ENCODE measurements at places on chromosomes 2 and 18.
A peak's percentile ranks its signal among the peaks of the same experiment; 100 is the strongest.

DNA sequence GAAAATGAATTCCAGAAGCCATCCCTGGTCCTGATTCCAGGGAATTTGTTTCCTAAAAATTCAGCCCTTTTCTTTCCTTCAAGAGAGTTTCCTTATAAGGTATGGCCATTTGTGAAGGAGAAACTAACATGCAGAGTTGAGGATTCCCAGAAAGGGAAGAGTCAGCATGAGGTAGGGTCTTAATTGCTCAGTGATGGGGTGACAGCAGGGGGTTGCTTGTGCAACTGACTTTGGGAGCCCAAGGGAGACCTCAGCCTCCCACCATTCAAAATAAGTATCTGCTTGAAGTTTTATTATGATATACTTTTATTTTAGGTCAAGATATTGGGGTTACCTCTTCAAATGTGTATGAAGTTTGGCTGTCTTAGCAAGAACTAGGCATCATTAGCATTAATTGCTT lies 74.9 kb upstream of the CELF4 start:
- no peaks in the 10 kb centered on the region for H3K36me3 ChIP-seq
- H3K27ac ChIP-seq: no peak overlapping the region
- H3K27me3 ChIP-seq: no peaks in the 10 kb centered on the region
- H3K4me3 ChIP-seq: no peak overlapping the region

DNA sequence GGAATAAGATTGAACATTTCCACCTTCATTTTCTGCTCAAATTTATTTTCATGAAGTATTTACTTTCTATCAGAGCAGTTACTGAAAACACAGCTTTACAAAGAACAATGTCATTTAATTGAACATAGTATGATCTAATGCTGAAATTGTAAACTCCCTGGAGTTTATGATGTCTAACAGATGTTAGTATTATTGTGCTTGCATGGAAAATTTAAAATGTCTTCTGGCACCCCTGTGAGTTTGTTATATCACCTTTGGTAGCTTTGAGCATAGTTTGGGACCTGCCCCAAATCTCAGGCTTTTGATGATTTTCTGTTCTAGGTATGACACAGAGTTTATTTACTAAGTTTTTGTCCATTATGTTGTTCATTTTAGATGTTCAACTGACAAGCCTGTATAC lies 28.1 kb downstream of the FAM171B start:
- H3K4me1 ChIP-seq: no peaks in the 10 kb centered on the region
- no peak overlapping the region for H3K27ac ChIP-seq
- no peak for DNase-seq
- no peaks in the 10 kb centered on the region for H3K27me3 ChIP-seq
- no peaks in the 10 kb centered on the region for H3K36me3 ChIP-seq

- H3K27ac ChIP-seq: peak overlapping the region; percentile 77
- H3K27me3 ChIP-seq: no peaks in the 10 kb centered on the region
- peaks cover 6% of the 10 kb centered on the region for H3K36me3 ChIP-seq
- no peak overlapping the region for H3K4me3 ChIP-seq
- H3K4me1 ChIP-seq: peaks cover 28% of the 10 kb centered on the region
- DNase-seq: peak; percentile 62
Measured at GRCh38 chr2:28557389-28558131, 61.7 kb downstream of the PLB1 start.

DNA sequence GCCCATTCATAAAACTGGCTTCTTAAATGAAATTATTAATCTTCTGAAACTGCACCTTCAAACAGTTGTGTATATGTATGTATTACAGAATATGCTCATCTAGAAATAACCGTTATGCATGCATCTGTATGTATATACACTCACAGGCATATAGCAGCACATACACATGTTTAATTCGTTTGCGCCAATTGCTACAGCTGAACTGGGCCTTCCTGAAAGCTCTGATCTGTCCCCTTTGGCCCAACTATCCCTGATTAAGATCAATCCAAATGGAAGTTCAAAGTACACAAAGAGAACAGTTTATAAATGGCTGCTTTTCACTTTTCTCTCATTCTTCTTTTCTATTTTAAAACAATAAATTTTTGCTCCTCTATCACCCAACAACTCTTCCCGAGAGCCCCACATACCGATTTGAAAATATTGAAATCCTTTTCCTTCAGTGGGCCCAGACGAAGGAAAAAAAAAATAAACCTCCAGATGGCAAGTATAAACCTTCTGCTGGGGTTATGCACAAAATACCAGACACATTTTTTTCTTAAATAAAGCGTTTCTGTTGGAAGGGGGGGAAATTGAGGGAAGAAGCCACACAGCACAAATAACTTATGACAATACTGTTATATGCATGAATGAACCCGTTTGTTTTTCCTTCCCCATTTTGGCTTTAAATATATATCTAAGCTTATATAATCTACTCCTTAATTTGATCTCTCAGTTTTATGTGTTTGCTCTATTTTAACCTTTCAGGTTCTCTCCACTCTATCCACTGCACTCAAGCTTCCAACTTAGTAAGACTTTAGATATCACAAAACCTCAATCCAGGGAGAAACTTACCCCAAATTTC lies 267.3 kb downstream of the TCF4 start:
- peak overlapping the region; percentile 79 for H3K27ac ChIP-seq
- DNase-seq: no peak
- no peaks in the 10 kb centered on the region for H3K36me3 ChIP-seq

DNA sequence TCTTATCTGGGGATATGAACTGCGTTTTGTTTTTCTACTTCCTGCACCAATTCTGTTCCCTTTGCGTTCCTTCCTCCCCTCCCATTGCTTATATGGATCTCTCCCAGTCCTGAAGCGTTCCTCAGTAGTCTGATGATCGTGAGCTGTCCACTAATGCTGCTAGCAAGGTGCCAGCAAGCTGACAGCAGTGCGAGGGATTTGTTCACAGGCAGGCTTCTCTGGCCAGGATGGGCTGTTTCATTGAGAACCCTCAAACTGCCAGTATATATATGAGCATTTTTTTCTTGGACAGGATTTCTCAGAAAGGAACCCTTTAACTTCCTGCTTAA lies 40.1 kb downstream of the GTF3C3 start:
- H3K27me3 ChIP-seq: no peaks in the 10 kb centered on the region
- no peak for DNase-seq
- H3K36me3 ChIP-seq: peaks cover 12% of the 10 kb centered on the region
- no peak overlapping the region for H3K27ac ChIP-seq

DNA sequence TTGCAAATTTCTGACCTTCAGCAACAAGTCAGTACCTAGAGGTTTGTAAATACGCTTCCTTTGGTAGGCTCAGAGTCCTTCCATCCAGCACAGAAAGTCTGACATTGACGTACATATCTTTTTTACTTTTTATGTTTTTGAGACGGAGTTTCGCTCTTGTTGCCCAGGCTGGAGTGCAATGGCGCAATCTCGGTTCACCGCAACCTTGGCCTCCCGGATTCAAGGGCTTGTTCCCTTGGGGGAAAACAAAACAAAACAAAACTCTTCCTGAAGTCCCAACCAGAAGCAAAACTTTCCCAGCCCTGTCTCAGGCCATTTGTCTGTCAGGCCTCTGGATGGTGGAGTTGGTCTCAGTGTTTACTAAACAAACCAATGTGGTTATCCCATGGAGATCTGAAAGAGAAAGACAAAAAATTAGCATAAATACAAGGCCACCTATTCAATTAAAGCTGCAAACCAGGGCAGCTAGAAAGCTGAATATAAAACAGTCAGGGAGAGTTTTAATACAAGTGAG lies 29.6 kb upstream of the ATL2 start:
- no peaks in the 10 kb centered on the region for H3K36me3 ChIP-seq
- peak overlapping the region; percentile 86 for H3K27ac ChIP-seq
- DNase-seq: no peak
- no peaks in the 10 kb centered on the region for H3K27me3 ChIP-seq
- peaks cover 23% of the 10 kb centered on the region for H3K4me1 ChIP-seq
- no peak overlapping the region for H3K4me3 ChIP-seq

- no peaks in the 10 kb centered on the region for H3K4me1 ChIP-seq
- DNase-seq: no peak
- H3K27ac ChIP-seq: no peak overlapping the region
- H3K27me3 ChIP-seq: no peaks in the 10 kb centered on the region
Measured at GRCh38 chr2:160105366-160105765, 43.0 kb upstream of the PLA2R1 start.

DNA sequence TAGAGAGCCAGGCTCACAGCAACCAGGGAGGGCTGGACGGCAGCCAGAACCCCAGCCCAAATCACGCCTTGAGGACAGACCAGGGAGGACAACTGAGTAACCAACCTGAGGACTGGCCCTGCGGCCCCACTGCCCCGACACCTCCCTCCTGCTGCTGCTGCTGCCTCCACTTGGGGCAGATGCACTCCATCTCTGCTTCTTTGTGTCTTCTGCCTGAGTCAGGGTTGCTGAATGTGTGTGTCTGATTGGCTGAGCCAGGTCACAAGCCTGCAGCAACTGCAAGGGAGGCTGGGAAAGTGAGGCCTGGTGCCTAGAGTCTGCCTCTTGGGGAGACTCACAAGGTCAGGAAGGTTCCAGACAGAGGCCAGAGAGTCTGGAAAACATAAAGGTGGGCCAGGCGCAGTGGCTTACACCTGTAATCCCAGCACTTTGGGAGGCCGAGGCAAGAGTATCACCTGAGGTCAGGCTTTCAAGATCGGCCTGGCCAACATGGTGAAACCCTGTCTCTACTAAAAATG lies 83.4 kb downstream of the ZFP36L2 start:
- H3K27ac ChIP-seq: no peak overlapping the region
- DNase-seq: no peak
- H3K4me3 ChIP-seq: no peak overlapping the region
- no peaks in the 10 kb centered on the region for H3K36me3 ChIP-seq
- H3K4me1 ChIP-seq: peaks cover 2% of the 10 kb centered on the region
- no peaks in the 10 kb centered on the region for H3K27me3 ChIP-seq

- no peak overlapping the region for H3K27ac ChIP-seq
- no peak overlapping the region for H3K4me3 ChIP-seq
- H3K36me3 ChIP-seq: no peaks in the 10 kb centered on the region
Measured at GRCh38 chr2:96389736-96390135, 54.2 kb downstream of the NCAPH start.

- peaks cover 4% of the 10 kb centered on the region for H3K4me1 ChIP-seq
- no peaks in the 10 kb centered on the region for H3K36me3 ChIP-seq
- no peaks in the 10 kb centered on the region for H3K27me3 ChIP-seq
- peak; percentile 69 for DNase-seq
- H3K4me3 ChIP-seq: no peak overlapping the region
Measured at GRCh38 chr2:39093218-39093898, 27.5 kb downstream of the SOS1 start.

All from large intestine (tissue), 12 donors.